ENCODE measurements at places on chromosomes 2 and 18.
A peak's percentile ranks its signal among the peaks of the same experiment; 100 is the strongest.

GRCh38 chr2:172284209-172284608 lies 143.2 kb upstream of the ITGA6 start:
- no peak for DNase-seq

GRCh38 chr2:78120275-78120674 lies 598.1 kb upstream of the LRRTM4 start:
- DNase-seq: no peak

DNA sequence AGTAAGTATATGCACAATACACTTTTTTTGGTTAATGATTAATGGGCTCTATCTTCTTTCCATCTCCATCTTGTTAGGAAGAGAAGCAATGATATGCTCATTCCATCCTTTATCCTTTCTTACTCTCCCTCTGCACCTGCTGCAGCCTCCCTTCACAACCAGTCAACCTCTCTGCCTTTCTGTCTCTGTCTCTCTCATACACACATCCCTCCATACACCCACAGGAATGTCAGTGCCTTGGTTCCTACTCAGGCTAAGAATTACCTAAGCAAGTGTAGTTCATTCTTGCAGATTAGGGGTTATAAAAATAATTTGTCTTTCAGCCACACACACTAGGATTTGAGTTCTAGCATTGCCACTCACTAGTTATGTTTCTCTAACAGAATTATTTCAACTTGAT lies 45.6 kb downstream of the MAP2 start:
- no peak for DNase-seq

DNA sequence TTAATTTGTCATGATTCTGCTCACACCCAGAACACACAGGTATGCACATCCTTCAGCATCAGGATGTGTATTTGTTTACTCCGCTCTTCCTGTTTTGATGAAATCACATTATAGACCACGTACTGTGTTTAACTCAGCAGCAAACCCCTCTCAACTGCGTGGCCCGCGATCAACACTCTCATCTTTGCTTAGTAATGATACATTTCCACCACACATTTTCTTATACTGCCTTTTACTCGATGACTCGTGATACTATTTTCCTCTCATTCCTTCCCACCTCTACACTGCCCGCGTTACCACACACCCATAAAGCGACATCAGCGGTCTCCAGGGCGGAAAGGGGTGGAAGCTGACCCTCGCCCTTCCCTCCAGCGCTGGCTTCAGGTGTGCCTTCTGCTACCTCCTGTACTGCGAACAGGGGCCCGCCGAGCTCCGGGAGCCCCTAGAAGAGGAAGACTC lies 1.3 kb downstream of the NETO1 start:
- no peak for DNase-seq

GRCh38 chr2:239396881-239397681 lies 3.7 kb downstream of the HDAC4 start:
- no peak for DNase-seq

DNA sequence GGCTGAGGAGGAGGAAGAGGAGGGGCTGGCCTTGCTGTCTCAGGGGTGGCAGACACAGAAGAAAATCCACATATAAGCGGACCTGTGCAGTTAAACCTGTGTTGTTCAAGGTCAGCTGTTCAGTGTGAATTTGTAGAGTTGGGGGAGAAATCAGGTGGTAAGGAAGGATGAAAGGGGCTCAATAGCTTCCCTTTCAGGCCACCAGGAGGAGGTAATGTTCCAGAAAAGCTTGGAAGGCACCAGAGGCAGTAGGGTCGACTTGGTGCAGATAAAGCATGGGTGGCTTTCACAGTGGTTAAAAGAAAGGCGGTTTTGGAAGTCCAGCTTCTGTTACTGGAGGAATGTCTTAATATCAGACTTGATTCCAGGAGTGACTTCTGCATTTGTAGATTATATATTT lies 167.4 kb downstream of the THSD7B start:
- peak; percentile 3 for DNase-seq

DNA sequence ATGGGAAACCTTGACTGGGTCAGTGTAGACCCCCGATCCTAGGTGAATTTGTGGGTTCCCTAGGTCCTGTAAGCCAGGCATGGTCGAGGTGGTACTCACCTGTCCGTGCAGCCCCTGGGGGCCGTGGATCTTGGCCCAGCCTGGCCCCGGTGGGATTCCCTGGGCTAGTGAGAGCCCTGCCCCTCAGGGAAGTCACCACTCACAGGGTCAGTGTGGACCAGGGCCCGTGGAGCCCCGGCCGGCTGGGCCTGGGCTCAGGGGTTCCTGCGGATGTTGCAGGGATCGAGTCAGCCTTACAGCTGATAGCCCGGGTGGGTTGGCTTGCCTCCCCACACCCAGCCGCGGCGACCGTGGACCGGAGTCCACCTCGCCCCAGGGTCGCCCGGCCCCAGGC lies 528 bp downstream of the ATG9A start:
- DNase-seq: no peak

DNA sequence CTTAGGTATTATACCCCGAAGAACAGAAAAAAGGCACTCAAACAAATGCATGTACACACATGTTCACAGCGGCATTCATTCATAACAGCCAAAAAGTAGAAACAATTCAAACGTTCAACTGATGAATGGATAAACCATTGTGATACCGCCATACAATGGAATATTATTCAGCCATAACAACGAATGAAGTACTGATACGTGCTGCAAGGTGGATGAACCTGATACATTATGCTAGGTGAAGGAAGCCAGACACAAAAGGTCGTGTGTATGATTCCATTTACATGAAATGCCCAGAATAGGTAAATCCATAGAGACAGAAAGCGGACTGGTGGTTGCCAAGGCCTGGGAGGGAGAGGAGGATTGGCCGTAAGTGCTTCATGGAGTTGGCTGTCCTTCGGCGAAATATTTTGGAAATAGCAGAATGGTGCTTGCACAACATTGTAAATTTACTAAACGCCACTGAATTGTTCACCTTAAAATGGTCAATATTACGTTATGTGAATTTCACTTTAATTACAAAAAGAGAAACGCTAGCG lies 750 bp upstream of the RMP24 start:
- peak; percentile 52 for DNase-seq

GRCh38 chr2:215368493-215368809 lies 56.6 kb downstream of the ATIC start:
- DNase-seq: no peak

DNA sequence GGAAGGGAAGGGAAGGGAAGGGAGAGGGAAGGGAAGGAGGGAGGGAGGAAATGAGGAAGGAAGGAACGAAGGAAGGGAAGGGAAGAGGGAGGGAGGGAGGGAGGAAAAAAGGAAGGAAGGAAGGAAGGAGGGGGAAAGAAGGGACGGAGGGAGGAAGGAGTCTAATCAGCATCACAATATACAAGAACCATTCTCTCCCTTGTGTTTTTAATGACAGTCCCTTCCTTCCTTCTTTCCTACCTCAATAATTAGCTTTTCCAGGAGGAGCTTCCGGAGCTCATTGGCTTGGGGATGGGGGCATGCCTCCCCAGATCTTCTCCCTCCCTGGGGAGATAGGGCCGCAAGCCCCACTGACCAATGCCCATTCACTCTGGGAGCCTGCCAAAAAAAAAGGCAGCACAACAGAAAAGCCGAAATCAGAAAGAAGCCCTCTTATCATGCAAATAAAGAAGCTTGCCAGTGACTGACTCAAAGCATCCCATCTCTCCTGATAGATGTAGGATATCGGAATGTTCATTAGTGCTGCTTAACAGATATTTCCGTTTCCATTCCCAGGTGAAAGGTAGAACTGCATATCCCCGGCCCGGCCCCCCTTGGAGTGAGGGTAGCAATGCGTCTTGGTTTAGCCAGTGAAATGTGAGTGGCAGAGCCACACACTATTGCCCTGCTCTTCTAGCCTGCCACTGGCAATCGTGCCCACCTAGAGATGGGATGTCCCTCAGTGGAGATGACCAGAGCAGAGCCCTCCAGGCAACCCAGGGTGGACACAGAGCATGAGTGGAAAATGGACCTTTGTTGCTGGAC lies 17.8 kb upstream of the SMAD7 start:
- no peak for DNase-seq

DNA sequence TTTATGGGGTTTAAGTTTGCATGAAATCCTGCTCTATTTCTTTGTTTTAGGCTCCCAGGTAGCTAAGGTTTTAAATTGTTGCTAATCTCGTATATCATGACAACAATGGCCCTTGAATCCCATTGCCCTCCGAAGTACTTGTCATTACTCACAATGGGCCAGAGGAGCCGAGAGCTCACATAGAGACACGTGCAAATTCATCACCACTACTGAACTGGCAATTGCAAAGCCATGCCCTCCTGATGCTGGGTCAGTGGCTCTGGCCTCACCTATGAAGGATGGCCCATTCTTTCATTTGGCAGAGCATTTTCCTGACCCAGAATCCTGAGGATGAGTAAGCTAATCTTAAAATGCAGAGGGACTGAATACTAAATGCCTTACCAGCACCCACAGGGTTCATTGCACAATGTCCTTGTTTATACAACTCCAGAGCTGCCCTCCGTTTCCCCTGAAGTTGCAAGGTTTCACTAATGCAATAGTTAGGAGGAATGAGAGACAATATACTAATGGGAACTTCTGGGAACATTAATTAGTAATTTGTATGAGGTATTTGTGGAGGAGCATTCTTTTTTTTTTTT lies 71.6 kb upstream of the GAREM1 start:
- DNase-seq: no peak

- no peak for DNase-seq
These were observed 32.4 kb downstream of the WDR43 start for GRCh38 chr2:28926847-28927246.

DNA sequence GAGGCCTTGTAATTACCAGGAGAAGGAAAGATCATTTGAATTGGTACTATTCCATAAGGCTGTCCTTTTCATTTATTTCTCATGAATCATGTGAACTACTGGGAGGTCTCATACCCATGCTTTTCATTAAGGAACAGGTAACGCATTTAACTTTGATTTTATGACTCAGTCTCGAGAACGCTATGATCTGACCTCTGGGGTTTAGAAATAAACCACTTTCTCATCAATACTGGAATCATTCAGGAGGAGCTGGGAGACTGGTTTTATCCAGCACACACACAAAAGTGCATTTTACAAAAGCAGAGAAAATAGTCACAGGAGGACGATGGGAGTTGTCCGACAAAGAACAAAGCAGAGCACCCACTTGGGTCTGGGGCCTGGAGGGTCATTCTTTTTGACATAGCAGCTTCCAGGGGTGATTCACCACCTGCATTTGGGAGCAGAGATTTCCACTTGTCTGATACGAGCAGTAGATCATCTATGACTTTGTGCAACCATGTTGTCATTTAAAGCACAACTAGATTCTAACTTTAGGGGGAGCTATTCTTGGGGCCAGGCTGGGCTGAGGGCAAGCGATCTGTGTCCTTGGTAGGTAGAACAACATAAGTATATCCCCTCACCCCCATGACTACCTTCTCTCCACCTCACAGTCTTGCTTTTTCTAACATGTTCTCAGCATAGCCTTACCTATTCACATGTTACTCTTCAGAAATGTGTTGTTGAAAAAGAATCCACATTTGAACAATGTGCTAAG lies 95.9 kb upstream of the SCG2 start:
- no peak for DNase-seq

GRCh38 chr2:227739351-227739750 lies 6.3 kb upstream of the SCYGR8 start:
- no peak for DNase-seq
